ENCODE measurements at places on chromosomes 7 and 10.
A peak's percentile ranks its signal among the peaks of the same experiment; 100 is the strongest.

DNA sequence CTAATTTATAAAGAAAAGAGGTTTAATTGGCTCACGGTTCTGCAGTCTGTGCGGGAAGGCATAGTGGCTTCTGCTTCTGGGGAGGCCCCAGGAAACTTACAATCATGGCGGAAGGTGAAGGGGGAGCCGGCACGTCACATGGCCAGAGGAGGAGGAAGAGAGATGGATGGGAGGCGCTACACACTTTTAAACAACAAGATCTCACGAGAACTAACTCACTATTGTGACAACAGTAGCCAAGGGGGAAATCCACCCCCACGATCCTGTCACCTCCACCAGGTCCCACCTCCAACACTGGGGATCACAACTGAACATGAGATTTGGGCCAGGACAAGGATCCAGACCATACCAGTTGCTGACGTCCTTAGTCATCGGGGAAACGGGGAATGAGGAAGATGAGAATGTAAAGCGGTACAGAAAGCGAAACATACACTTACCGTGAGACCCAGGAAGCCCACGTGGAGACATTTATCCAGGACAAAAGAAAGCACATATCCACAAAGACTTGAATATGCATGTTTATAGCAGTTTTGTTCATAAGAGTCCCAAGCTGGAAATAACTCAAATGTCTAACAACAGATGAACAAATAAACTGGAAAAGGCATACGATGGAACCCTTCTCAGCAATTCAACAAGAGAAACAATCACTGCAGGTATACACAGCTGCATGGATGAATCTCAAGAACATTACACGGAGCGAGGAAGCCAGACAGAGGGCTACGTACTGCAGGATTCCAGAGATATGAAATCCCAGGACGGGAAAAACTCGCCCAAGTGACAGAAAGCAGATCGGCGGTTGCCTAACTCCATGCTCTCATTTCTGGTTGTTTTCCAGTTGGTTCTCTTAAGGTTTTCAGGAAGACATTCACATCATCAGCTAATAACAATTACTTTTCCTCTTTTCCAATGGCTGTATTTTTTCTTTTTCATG is 26.2 kb upstream of the INPP5A start:
- DNase-seq = no peak

GRCh38 chr7:107130487-107131220 is 38.1 kb upstream of the HBP1 start:
- DNase-seq = no peak

- DNase-seq = no peak
These were observed 20.1 kb upstream of the HDAC9 start for GRCh38 chr7:18475488-18475887.

GRCh38 chr10:27995311-27995710 is 3.6 kb downstream of the ODAD2 start:
- DNase-seq = no peak

DNA sequence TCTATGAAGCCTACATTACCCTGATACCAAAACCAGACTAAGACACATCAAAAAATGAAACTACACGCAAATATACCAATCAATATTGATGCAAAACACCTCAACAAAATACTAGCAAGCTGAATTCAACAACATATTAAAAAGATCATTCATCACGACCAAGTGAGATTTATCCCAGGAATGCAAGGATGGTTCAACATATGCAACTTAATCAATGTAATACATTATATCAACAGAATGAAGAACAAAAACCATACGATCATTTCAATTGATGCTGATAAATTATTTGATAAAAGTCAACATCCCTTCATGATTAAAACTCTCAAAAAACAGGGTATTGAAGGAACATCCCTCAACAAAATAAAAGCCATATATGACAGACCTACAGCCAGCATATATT is 5.7 kb downstream of the CLEC5A start:
- no peak for DNase-seq

DNA sequence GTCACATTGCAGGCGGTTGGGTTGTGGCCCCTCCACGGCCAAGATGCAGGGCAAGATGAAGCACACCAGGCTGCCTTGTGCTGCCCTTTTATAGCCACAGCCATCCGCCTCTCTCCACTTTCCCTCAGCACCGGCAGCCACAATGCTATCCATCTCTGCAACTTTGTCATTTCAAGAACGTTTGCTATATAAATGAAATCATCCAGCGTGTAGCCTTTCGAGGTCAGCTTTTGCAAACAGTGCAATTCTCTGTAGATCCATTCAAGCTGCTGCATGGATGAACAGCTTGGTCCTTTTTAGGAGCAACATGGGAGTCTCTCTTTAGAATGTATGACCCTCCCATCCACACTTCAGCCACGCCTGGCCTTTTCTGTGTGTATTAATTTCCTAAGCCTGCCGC is 6.4 kb upstream of the IL15RA start:
- no peak for DNase-seq

GRCh38 chr10:96289218-96289910 is 14.9 kb upstream of the DNTT start:
- DNase-seq = no peak

DNA sequence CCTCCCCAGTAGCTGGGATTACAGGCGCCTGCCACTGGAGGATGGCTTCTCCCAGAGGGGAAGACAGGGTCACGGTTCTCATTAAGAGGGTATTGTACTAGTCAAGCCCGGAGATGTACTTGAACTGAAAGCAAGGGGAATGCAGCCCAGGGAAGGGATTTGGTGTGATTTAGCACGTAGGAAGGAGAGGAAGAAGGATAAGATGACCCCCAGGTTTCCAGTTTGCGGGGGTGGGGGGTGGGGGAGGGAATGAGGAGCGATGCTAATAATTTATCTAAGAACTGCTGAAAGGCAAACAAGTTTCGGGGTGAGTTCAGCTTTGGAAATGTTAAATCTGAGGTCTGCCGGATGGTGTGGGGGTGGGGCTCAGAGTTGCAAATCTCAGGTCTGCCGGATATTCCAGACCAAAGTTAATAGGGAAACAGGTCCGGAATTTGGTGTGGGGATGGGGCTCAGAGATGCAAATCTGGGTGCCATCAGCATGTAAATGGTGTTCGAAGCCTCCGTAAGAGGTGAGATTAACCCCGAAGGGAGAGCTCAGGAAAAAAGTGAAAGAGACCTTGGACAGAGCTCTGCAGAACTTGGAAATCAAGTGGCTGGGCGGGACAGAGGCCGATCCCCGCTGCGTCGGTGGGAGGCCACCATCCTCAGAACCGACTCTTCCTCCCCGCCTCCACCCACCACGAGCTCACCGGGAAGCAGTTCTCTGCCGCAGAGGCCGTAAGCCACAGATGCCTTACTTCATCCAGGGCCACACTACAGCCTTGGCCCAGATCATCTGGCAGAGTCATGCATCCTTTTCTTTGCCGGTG is 1.6 kb upstream of the SEPHS1 start:
- no peak for DNase-seq

GRCh38 chr7:138370956-138371355 is 89.1 kb upstream of the TRIM24 start:
- no peak for DNase-seq

DNA sequence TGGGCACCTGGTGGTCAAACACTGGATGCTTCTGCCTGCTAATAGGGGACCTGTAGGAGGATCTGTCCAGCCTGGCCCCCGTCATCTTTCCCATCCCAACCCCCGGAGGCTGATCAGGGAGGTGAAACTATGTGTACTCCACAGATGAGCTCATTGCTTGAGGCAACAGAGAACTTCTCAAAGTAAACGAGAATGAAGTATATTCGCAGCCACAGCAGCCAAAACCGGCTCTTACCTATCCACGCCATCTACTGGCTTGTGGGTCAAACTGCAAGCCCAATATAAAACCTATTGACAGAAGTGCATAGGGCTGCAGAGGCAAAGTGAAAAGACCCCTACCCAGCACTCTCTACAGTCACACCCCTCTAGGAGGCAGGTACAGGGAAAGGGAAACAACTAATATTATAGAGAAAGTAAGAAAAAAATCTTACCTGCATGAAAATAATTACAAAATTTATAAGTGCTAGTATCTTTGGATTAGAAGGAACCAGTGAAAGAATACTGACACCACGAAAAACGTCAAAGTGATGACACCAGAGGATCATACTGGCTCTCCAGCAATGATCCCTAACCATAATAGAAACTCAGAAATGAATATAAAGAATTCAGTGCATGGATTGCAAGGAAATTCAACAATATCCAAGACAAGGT is 973.5 kb downstream of the ANKRD7 start:
- peak; percentile 49 for DNase-seq

DNA sequence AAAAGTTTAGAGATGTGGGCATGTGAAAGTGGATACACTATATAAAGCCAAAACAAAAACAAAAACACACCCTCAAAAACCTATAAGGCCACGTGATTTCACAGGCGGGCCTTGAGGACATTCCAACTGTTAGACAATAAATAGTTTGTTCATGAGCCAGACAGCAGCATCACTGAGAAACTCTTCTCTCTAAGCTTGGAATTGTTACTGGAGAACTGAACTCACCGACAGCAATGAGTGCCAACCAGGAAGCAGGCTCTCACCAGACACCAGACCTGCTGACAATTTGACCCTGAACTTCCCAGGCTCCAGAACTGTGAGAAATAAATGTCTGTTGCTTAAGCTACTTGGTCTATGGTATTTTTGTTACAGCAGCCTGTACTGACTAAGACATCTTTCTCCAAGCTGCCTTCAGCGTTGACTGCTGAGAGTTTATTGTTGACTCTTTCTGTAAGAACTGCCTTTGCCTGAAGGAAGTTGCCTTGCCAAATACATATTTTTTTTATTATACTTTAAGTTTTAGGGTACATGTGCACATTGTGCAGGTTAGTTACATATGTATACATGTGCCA is 107.5 kb downstream of the EPDR1 start:
- DNase-seq = no peak

DNA sequence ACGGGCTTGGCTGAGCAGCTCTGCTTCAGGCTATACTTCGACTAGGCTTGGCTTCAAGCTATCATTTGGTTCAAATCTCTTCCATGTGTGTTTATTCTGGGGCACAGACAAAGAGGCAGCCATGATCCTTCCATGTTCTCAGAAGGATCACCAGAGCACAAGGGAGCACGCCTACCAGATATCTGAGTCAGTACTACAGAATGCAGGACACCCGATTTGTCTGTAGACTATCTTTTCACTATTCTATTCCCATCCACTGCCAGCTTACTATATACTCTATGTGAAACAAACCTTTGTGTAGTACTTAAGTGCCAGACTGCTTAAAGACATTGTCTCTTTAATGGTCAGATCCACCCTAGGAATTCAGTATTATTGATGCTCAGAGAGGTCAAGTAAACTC is 35.1 kb downstream of the CH25H start:
- no peak for DNase-seq

GRCh38 chr7:27170426-27171324 is 3.4 kb downstream of the HOXA10 start:
- no peak for DNase-seq

- DNase-seq = no peak
These were observed 30.6 kb downstream of the TARP start for GRCh38 chr7:38242814-38243213.

DNA sequence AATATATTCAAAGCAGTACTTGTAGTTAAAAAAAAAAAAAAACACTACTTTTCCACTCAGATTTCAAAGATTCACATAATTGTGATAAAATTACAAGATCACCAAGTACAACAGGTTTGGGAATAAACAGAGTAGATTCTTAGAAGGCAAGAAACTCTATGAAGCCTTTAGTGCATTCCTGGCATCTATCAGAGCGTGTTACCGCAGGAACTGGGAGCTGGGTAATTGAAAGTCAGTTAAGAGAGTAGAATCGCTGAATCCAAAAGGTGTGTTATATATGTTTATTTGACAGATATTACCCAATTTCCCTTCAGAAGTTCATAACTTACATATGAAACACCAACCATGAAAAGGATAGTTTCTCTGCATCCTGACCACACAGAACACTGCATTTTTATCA is 159.2 kb upstream of the PLXNA4 start:
- no peak for DNase-seq

- DNase-seq = no peak
These were observed 223.2 kb downstream of the FANK1 start for GRCh38 chr10:126119599-126119998.

GRCh38 chr7:132750096-132750495 is 173.8 kb upstream of the PLXNA4 start:
- DNase-seq = no peak

DNA sequence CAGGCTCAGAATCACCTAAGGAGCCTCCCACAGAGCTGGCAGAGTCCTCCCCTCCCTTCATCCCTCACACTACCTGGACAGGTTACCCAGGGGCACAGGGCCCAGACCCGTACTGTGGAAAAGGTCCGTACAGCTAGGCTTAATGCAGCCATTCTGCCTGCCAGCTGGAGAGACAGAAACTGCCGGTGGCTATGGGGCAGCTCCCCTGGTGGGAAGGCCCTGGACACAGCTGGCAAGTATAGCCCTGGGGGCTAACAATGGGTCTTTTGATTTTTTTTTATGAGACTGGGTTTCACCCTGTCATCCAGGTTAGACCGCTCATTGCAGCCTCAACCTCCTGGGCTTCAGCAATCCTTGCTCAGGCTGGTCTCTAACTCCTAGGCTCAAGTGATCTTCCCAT is 68.3 kb downstream of the GNA12 start:
- no peak for DNase-seq

- no peak for DNase-seq
These were observed 102.0 kb downstream of the VOPP1 start for GRCh38 chr7:55470261-55470660.

DNA sequence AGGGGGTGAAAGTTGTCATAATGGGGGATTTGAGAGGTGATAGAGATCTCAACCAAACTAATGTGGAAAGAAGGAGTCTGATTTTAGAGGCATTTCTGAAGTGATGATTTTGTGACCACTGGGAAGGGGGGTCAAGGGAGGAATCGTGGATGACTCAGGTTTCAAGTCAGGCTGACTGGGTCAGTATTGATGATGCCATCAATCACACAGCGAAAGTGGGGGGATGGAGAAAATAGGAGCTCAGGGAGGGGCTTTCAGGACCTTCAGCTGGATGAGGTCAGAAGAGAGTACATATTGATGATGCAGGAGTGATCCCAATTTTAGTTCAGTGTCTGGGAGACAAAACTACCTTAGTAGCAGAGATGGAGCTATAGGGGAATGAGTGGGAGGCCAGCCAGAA is 681.2 kb upstream of the GALNT17 start:
- DNase-seq = no peak

DNA sequence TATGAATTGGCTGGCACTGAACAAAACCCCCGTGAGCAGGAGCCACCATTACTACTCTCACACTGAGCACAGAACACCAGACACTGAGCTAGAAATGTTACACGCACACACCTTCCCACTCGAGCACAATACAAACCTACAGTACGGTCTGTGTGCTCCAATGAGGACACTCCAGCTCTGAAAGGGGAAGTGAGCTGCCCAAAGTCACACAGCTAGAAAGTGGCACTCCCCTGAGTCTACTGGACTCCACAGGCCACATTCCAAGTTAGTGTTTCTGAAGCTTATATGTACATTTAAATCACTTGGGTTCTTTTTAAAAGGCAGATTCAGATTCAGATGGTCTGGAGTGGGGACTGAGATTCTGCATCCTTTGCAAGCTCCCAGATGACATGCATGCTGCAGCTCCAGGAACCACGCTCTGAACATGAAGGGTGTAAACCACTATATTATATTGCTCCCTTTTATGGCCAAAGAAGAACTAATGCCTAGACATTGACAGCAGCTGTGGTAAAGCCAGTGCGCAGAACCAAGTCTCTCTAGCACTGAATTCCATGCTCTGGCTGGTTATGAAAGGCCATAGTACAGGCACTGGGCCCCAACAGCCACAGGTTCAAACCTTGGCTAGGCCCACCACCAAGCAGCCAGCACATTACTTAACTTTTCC is 77.1 kb downstream of the FRMPD2 start:
- no peak for DNase-seq

- DNase-seq = no peak
These were observed 62.8 kb downstream of the SAMD9 start for GRCh38 chr7:93054975-93055374.

GRCh38 chr10:119428789-119429188 is 113.7 kb downstream of the RGS10 start:
- DNase-seq = no peak
